Activated T-helper 1 cell treated with anti-CD3 and anti-CD28 coated beads, Interleukin-2, amount 50 U/mL, for 16 hours (primary cell): ENCODE measurements at places on chromosomes 4 and X.

GRCh38 chr4:15162465-15163283 is 160.4 kb downstream of the CPEB2 start:
- DNase-seq: no peak

DNA sequence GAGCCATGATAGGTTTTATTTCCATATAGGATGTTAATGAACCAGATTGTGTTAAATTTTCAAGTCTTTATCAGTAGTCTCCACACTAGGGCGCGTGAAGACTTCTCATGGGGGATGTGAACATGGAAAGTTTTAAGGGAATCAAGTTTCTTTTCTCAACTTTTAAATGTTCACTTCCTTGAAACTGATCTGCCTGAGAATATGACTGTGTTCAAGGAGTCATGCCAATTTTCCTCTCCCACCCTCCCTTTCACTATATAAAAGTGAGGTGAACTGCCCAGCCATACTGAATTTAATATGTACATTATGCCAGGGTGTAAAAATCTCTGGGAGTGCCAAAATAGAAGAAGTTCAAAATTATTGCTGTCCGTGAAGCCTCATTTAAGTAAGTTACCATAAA is 30.4 kb upstream of the HPGDS start:
- no peak for DNase-seq

- DNase-seq: no peak
These were observed 395.0 kb downstream of the DTHD1 start for GRCh38 chr4:36676139-36677050.

- DNase-seq: no peak
These were observed 7.0 kb downstream of the RS1 start for GRCh38 chrX:18664947-18665346.

DNA sequence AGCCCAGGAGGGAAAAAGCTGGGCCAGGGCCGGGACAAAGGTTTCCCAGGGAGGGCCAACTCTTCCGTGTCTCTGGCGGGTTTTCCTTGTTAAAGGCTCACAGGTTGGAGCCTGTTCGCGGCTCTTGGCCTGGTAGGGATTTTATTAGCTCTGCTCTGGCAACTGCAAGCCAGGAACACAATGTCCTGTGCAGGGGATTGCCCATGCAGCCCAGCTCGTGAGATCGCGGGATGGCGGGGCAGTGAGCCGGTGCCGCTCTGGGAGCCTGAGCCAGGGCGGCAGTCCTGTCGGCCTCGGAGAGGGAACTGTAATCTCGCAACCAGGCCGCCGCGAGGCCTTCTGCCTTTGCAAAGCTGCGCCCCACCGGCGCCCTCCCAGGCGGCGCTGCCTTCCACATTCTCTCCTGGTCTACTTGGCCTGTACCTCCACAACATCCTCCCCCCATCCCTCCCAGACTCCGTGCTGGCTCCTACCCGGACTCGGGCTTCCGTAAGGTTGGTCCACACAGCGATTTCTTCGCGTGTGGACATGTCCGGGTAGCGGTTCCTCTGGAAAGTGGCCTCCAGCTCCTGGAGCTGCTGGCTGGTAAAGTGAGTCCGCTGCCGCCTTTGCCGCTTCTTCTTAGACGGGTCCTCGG is 2.1 kb downstream of the PITX2 start:
- DNase-seq: no peak

GRCh38 chr4:156346959-156347385 is 393.3 kb upstream of the CTSO start:
- DNase-seq: no peak
